Fibroblast of villous mesenchyme (primary cell): ENCODE measurements at places on chromosomes 7 and 10.

GRCh38 chr10:77542710-77543259, 94.8 kb downstream of the KCNMA1 start:
- no peak for DNase-seq

DNA sequence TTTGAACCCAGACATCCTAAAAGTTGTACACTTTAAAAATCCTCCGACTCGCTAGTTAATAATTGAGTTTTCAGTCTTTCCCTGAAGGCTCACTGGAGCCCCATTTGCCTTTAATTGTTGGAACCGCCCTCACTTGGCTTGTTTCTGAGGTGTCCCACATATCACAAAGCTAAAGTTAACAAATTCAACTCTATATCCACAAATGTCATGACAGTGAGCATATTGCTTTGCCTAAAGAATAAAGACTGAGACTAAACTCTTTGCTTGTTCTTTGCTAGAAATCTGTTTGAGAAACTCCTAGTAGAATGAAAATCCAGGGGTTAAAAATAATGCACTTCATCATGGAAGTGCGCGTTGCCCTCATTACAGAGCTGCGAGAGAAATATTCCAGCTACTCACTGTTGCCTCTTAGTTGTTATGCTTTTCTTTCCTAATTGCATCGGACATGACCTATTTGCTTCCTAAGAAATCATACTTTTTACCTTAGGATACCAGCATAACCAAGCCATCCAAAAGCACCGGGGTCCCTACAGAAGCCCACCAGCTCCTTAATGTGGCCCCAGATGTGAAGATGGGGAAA, 752 bp downstream of the THSD7A start:
- peak; percentile 20 for DNase-seq

DNA sequence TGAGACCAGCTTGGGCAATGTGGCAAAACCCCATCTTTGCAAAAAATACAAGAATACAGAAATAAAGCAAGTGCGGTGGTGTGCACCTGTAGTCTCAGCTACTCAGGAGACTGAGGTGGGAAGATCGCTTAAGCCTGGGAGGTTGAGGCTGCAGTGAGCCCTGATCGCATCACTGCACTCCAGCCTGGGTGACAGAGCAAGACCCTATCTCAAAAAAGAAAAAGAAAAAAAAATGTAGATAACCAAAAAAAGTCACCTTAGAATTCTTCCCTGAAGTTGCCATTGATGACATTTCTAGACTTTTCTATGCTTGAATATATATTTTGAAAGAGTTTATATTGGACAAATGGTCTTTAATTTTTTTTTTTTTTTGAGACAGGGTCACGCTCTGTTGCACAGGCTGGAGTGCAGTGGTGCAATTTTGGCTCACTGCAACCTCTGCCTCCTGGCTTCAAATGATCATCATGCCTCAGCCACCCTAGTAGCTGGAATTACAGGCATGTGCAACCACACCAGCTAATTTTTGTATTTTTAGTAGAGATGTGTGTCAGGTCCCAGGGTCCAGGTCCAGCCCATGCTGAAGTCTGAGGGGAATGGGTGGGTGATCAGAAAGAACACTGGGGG, 35.1 kb upstream of the MTPAP start:
- no peak for DNase-seq

DNA sequence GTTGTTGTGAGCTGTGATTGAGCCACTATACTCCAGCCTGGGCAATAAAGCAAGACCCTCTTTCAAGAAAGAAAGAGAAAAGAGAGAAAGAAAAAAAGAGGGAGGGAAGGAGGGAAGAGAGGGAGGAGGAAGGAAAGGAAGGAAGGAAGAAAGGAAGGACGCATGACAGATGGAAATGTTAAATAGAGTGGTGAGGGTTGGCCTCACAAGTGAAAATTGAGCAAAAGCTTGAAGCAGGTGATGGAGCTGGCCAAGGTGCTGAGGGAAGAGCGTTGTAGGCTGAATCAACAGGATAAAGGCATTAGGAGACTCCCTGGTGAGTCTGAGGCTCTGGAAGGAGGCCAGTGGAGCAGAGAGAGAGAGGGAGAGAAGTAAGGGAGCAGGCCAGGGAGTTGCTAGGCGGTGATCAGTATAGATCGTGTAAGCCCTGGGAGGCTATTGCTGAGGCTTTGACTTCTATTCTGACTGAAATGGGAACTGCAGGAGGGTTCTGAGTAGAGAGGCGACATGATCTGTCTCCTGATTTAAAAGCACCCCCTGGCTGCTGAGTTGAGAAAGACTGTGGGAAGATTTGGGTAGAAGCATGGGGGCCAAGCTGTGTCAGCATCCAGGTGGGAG, 26.5 kb upstream of the TMEM248 start:
- no peak for DNase-seq

DNA sequence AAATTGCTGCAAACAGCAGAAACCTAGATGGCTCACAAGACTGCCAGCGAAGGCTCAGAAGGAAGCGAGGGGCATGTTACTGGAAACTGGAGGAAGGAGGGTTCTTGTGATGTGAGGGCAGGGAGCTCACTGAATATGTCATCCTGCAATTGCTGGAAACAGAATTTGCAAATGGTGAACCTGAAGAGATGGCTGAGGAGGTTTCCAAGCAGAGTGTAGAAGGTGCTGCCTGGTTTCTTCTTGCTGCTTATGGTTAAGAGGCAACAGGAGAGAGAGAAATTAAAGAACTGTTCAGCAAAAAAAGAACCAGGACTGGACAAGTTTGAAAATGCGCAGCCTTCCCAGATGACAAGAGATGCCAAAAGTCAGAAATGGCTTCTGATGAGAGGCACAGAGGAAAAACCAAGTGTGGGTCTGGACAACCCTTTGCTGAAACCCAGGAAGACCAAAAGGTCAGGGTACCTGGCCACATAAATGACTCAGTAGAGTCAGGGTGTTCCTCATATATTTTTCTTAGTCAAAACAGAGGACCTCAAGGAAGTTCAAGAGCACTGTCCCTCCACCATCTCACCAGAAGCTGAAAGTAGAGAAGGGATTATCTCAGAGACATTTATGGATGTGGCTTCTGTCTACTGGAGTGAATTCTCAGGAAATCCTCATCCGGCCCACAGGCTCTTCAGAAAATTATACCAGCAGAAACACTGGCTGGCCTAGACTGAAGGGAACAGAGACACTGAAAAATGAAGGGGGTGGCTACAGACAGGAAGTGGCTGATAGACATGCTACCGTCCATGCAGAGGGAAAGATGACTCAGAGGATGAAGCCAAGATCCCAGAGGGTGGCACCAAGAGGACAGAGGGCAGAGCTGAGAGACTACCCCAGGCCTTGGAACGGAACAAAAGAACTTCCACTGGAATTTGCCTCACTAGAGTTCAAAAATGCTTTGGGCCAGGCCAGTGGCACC, 10.1 kb downstream of the PAPOLB start:
- DNase-seq = peak; percentile 21

GRCh38 chr7:142583446-142583845, 165.8 kb upstream of the PRSS1 start:
- peak; percentile 86 for DNase-seq

- DNase-seq = no peak
These were observed 28.1 kb upstream of the SLC26A4 start for GRCh38 chr7:107632492-107632865.

GRCh38 chr10:59898125-59898835, 8.1 kb downstream of the CCDC6 start:
- DNase-seq = no peak

DNA sequence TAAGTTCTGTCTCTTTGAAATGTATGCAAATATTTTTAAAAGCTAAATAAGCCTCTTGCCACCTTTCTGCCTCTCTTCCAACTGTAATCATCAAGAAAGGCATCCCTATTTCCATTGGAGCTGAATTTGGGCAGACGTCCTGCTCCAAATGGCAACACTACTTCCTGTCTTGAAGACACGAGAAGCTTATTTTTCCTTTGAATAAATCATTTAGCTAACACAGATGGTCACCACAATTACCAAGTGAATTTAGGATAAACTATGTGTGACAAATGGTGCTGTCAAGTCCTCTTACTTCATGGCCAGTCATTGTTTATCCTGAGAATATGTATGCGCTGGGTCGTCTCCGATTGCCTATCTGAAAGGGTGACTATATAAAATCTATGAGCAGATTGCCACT, 268.0 kb downstream of the ANKRD7 start:
- DNase-seq = no peak

DNA sequence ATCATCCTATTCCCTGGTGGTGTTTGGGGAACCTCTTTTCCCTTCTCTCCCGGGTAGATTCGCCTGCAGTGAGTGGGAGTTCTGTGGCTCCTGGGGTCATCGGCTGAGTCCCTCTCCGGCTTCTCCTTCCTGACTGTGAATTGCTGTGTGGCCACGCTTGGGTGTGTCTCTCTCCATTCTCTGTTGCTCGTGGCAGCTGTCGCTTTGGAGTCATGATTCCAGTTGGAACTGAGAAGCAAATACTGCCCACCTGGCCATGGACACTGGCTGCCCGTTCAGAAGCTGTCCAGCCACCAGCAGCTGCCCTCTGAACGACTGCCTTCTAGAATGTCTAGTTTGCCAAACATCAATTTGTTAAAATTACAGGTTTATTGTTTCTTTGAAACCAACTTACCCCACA, 23.1 kb upstream of the PITRM1 start:
- no peak for DNase-seq

DNA sequence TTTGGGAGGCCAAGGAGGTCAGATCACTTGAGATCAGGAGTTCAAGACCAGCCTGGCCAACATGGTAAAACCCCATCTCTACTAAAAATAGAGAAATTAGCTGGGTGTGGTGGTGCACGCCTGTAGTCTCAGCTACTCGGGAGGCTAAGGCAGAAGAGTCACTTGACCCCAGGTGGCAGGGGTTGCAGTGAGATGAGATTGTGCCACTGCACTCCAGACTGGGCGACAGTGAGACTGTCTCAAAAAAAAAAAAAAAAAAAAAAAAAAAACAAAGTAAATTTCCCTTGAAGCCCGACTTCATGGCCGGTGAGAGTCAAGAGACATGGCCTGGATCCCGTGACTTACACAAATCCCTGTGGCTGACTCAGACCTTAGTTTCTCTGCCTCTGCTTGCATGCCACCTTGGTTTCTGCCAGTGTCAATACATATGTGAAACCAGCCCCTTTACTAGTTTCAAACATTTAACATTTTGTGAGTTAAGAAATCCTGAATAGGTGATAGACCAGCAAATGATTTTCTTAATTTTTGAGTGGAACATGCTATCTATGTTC, 62.8 kb downstream of the ZEB1 start:
- peak; percentile 16 for DNase-seq

GRCh38 chr10:123759501-123760031, 93.4 kb downstream of the GPR26 start:
- no peak for DNase-seq

DNA sequence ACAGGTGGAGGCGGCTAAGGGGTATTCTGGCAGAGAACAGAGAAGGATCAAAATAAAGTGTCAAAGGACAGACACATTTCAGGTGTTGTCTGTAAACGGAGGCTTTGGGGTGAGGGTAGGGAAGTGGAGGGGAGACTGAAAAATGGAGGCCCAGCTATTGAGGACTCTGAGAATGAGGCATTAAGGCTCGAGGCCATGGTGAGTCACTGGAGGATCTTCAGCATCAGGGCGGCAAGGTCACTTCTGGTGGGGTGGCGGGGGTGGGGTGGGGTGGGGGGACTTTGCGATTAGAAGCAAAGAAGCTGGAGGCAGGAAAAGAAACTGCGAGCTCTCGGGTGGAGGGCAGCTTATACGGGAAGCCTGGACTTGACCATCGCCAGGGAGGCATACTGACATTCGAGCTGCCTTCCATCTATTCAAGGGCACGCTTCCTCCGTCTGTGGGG, 58.4 kb upstream of the PCGF5 start:
- peak; percentile 19 for DNase-seq
